T-cell (primary cell): ENCODE measurements at places on chromosomes 11 and 22. TPM values are rescaled to one million over a fixed set of nuclear protein-coding genes. Genes with fewer than 3 reads are reported as not detected.

DNA sequence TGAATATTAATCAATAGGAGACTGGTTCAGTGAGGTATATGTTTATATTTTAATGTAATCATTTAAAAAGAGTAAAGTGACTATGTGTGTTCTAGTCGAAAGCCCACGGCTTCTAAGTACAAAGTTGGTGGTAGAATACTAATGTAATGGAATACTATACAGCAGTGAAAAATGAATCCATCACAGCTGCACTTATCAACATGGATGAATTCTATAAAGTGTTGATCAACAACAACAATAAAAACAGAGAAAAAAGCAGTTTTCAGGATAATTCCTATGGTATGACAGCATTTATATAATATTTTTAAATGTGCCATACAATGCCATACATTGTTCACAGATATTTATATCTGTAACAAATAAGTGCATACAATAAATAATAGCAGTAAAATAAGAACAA lies 114.1 kb downstream of the SEZ6L start:
- no peak for DNase-seq

FREY1 gene
- total RNA-seq = 2.5 TPM

DNA sequence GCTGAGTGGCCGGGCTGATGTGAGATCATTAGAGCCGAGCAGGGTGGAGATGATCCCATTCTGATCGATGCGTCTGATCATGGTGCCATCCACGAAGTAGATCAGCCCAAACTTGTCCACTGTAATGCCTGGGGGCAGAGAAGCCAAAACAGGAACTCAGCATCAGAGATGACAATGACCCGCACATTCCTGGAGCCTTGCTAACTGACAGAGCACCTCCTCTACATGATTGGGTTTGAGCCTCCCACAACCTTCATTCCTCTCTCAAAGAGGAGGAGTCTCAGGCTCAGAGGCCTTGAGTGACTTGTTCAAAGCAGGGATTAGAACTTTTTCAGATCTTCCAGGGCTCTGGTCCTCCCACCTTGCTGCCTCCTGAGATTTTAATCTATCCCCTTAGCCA lies 133.7 kb upstream of the NARS2 start:
- no peak for DNase-seq

SCGB2A2 gene
- not detected for total RNA-seq

C22orf31 gene
- total RNA-seq = not detected

GRCh38 chr22:26367402-26368245 lies 61.4 kb upstream of the ASPHD2 start:
- peak; percentile 60 for DNase-seq

GRCh38 chr11:82738091-82738490 lies 4.4 kb upstream of the FAM181B start:
- no peak for DNase-seq

- no peak for DNase-seq
Measured at GRCh38 chr22:17380359-17381087, 11.3 kb downstream of the CECR2 start.

PATE2 gene
- total RNA-seq = not detected

GRCh38 chr22:27274770-27275449 lies 526.6 kb downstream of the MN1 start:
- DNase-seq = no peak

MRGPRE gene
- not detected for total RNA-seq

UBASH3B gene
- 44.0 TPM for total RNA-seq

PRG3 gene
- not detected for total RNA-seq

DNA sequence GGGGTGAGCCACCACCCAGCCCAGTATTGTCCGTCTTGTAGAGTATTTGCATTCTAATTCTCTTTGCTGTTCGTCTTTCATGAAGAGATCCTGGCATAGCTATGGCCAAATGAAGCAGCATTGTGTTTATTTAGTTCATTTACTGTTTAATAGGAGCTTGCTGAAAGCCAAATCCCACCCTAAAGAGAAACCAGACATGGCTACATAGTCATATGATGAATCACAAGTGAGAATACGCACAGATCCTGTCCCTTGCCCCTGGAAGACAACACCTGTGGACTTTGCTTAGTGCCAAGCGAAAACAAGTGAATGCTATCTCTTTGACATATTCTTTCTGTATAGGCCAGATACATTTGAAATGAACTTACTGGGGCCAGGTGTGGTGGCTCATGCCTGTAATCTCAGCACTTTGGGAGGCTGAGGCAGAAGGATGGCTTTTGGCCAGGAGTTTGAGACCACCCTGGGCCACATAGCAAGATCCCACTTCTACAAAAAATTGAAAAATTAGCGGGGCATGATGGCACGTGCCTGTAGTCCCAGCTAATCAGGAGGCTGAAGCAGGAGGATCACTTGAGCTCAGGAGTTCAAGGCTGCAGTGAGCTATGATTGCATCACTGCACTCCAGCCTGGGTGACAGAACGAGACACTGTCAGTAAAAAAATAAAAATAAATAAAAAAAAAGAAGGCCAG lies 5.1 kb upstream of the ARFGAP3 start:
- DNase-seq = no peak

GRCh38 chr11:4459500-4459899 lies 10.4 kb downstream of the OR52K2 start:
- DNase-seq = no peak

DNA sequence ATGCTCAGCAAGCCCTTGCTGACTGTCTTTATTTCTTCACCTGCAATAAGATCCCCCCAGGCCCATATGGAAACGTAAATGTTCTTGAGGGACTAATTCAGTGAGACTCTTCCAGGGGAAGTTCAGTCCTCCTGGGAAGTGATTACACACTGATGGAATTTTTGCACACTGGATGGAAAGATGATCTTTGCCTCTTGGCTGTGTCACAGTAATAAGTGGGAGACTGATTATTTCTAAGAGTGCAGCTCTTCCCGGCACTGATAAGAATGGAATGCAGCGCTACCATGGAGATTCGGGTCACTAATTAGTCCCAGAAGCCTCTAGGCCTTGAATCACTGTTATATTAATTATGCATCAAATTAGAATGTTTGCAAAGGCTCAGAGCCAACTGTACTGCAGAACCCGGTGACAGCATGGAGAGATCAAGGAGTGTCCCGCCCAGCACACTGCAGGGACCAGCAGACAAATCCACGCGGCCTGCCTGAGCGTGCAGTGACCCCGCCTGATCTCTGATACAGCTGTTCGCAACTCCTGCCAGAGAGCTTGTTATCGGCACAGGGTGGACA lies 178.3 kb downstream of the SNX19 start:
- DNase-seq = no peak
